Mesendoderm (in vitro differentiated cells): ENCODE measurements at places on chromosomes 6 and 20.

GRCh38 chr20:34703424-34704176, 544 bp upstream of the TP53INP2 start:
- peak; percentile 55 for DNase-seq

DNA sequence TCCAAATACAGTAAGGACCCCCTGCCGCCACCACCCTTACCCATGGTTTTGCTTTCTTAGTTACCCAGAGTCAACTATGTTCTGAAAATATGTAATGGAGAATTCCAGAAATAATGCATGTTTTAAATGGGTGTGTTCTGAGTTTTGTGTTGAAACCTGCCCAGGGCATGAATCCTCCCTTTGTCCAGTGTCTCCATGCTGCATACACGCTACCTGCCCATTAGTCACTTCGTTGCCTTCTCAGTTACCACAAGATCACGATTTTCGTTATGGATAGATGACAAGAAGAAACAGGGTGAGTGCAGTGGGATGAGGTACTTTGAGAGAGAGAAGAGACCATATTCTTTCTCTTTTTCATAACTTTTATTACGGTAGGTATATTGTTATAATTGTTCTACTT, 10.6 kb downstream of the FARS2 start:
- DNase-seq: no peak

DNA sequence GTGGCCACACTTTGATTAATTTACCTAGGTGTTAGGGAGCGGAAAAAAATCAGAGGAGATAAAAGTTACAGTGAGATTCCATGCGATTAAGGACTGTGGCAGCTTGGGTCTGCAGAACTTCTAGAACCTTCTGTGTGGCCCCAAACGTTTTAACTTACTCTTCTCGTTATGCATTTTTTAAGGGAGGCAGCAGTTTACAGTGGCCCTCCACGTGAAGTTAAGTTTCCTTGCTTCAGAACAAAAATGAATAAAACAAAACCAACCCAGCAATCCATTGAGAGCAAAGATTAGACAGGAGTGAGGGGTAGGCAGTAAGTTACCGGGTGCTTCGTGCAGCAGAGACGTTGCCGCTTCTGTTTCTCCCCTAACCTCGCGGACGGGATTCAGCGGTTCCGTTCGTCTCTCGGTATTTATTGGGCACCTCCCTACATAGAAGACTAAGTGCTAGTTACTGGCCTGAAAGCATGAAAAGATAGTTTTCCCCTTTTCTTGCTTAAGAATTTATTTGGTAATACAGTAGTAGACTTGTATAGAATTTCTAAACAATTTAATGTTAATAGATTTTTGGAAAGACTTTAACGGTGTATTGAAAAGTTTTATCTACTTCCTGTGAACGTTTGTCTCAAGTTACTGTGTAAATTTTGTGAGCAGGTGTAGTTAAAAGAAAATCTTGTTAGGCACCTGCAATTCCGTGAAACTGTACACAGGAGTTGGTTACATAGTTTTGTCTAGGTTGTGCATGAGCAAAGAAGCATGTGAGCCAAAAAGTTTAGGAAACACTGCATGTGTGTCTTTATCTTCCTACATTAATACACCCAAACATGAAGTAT, 1.1 kb downstream of the BAG2 start:
- peak; percentile 56 for DNase-seq

GRCh38 chr20:38239441-38239840, 21.1 kb downstream of the KIAA1755 start:
- DNase-seq: no peak

- DNase-seq: peak; percentile 57
Measured at GRCh38 chr6:41228616-41229015, 467 bp downstream of the TREML4 start.

GRCh38 chr6:92216717-92217116, 1202.6 kb downstream of the EPHA7 start:
- DNase-seq: no peak

DNA sequence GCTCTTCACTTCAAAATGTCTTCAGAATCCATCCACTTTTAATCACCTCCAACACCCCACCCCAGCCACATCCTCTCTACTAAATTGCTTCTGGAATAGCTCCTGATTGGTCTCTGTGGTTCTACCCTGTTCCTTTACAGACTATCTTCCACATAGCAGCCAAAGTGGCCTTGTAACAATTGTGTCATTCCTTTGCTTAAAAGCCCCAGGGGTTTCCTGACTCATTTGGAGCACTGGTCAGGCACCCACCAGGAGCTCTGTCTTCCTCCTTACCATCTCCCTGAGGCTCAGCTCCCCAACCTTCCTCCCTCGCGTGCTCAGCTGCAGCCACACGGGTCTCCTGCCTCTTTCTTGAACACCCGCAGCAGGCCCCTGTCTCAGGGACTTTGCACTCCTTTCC, 126.8 kb downstream of the HIVEP1 start:
- no peak for DNase-seq

- no peak for DNase-seq
Measured at GRCh38 chr6:72250664-72251063, 364.3 kb downstream of the RIMS1 start.

GRCh38 chr20:37123441-37123840, 27.6 kb upstream of the RBL1 start:
- DNase-seq: no peak

DNA sequence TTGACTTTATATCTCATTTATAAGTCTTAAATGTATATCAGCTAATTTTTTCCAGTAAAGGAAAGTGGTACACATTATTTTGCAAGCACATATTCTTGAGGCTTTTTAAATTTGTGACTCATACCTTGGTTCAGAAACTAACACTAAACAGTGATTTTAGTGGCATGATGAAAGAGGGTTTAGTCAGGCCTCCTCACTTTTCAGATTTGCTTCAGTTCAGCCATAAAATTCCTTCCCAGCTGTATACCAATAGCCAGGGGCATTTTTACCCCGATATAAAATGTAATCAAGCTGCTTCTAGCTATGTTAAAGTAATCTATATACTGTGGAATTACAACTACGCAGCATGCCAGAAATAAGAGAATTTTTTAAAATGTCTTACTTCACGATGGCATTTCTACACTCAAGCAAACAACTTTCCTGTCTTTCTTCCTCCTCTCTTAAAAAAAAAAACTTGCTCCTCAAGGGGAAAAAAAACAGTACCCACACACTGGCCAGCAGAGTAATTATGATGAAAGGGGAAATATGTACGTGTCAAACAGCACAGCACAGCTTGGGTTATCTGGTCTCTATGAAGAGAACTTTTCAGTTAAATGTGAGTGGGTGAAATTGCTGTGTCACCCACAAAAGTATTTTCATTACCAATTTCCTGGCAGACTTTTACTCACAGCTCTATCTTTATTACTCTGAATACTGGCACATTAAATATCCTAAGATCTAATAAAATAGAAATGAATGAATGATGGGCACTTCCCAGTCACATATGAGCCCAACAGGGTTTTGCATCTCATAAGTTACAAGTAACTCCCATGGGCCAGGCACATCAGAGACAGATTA, 244.8 kb upstream of the TENT5A start:
- DNase-seq: no peak

DNA sequence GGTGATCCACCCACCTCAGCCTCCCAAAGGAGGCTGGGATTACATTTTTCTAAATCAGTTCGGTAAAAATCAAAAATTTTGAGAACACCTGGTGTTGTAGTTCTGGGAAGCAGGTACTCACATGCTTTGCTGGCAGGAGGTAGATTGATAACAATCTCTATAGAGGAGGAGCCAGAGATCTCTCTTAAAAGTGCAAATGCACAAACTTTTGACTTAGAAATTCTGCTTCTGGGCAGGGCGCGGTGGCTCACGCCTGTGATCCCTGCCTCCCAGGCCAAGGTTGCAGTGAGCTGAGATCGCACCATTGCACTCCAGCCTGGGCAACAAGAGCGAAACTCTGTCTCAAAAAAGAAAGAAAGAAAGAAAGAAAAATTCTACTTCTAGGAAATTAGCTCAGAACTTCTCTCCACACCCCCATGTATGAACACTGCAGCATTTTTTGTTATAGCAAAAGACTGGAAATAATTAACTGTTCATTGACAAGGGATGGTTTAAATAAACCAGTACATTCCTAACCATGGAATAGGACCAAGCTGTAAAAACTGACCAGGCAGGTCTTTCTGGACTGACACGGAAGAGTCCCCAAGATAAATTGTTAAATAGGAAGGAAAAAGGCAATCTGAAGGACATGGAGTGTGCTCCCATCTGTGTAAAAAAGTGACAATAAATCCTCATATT, 14.4 kb upstream of the TRIB3 start:
- no peak for DNase-seq

DNA sequence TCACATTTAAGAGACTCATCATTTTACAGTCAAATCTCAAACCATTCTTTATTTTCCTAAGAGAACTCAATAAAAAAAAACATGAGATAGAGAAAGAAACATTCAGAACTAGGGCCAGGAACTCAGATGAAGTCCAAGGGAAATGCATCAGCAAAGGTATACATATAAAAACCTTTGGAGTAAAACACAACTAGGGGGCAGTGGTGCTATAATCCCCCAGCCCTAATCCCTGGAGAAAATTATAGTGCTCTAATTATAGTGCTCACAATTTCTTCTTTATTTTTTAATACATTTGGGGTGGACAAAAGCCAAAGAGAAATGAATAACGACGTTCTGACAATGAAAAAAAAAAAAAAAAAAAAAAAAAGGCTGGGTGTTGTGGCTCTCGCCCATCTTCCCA, 100.6 kb upstream of the EMILIN3 start:
- DNase-seq: no peak

DNA sequence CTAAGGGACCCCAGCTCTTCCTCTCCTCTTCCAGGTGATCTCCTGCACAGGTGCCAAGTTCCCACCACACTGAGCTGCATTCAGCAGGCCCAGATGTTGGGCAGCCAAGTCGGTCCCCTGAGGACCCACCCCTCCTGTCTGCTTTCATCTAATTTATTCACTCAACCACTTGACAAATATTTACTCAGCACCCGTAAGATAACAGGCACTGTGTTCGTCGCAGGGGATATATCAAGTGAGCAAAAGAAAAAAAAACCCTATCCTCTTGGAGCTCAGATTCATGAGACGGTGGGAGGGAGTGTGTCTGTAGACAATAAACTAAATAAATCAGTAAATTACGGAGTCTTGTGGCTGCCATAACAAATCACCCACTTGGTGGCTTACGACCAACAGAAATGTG, 143.6 kb downstream of the MRPL14 start:
- DNase-seq: no peak

GRCh38 chr6:136341967-136342366, 52.3 kb upstream of the BCLAF1 start:
- no peak for DNase-seq

DNA sequence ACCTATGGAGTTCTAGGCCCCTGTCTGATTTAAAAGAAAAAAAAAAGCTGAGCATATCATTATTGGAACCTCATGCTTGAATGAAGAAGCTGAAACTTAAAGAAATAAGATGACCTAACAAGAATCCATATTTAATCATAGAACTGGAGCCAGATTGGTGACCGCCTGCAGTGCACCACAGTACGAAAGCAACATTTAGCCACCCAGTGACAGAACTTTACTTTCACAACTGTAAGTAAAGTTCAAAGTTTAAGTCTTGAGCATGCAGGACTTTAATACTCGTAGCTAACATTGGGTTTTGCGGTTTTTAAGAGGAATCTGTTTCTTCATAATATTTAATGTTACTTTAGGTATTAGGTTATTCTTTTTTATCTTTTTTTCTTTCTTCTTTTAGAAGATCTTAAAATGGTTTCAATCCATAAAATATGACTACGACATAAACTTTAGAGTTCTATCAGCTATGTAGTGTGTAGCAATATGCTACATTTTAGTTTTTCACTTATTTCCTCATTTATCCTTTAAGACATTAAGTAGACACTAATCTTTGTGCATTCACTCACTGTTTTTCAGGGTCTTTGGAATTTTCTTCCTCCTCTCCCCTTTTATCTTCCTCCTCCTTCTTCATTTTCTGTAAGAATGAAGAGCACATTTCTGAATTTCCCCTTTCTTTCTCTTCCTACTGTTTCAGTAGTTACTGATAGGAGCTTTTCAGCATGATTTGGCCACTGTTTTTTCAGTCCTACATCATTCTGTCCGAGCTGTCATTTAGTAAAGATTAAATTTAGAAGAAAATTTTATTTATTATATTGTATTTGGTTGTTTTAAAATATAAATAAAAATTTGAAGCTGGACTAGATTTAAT, 514.1 kb downstream of the GRIK2 start:
- no peak for DNase-seq

DNA sequence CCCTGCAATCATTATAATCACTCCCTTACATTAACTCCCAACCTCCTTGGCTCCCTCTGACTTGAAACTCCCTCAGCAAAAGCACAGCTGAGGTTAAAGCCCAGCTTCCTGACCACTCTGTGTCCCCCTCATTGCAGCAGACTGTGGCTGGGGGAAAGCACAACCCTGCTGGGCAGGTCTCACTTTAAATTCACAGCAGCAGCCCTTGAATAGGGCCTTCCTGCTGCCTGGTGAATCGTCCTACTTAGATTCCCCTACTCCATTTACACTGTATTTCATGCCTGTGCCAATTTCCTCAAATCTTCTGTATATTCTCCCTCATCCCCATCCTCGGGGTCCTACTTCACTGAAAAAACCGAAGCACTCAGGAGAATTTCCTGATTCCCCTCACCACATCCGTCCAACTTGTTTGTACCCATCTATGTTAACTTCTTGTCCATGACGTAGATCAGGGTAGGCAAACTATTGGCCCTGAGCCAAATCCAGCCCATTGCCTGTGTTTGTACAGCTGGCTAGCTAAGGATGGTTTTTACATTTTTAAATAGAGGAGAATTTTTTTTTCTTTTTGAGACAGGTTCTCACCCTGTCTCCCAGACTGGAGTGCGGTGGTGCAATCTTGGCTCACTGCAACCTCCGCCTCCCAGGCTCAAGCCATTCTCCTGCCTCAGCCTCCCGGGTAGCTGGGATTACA, 31.5 kb upstream of the GCM1 start:
- no peak for DNase-seq

GRCh38 chr20:44969300-44969894, 3.1 kb downstream of the STK4 start:
- no peak for DNase-seq

GRCh38 chr6:1872649-1873131, 263.0 kb downstream of the FOXC1 start:
- DNase-seq: peak; percentile 88

GRCh38 chr6:73062130-73062529, 163.2 kb downstream of the KHDC1L start:
- DNase-seq: no peak

DNA sequence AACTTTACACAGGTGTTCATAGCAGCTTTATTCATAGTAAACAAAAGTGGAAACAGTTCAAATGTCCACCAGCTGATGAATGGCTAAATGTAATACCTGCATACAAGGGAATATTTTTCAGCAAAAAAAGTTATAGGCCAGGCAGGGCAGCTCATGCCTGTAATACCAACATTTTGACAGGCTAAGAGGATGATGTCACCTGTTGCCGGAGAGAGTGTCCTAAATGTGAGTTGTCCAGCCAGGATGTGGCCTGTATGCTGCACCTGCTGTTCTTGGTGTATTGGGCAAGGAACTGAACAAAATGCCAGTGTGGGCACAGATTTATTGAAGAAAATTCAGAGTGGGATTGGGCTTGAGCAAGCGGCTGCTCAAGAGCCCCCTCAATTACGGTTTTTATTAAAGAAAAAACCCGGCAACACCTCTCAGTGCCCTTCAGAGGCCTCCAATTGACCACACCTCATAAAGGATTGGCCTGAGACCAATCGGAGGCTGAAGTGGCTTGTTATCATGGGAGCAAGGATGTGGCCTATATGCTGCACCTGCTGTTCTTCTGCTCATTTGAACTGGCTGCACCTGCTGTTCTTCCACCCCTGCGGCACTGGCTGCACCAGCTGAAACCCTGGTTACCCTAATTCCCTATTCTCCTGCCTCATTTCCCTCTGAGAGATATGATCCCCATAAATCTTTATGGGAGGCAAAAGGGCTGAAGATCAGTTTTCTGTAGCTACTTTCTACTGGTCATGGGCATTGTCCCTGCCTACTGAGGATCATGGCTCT, 164.3 kb upstream of the PROKR2 start:
- DNase-seq: no peak
